ENCODE measurements at places on chromosomes 2 and 18. TPM values are rescaled to one million over a fixed set of nuclear protein-coding genes. Genes with fewer than 3 reads are reported as not detected.

GALNT14 gene
- total RNA-seq: 0.40 TPM

TEX44 gene
- not detected for total RNA-seq

ZRANB3 gene
- 7.9 TPM for total RNA-seq

LRRC30 gene
- total RNA-seq: not detected

GPR45 gene
- not detected for total RNA-seq

HDAC4 gene
- 33.0 TPM for total RNA-seq

CCDC121 gene
- total RNA-seq: 3.3 TPM

DNMT3A gene
- total RNA-seq: 67.0 TPM

LAMA3 gene
- total RNA-seq: 7.1 TPM

ITGAV gene
- total RNA-seq: 131 TPM

DCC gene
- total RNA-seq: not detected

AQP12B gene
- not detected for total RNA-seq

DYNAP gene
- not detected for total RNA-seq

C2orf66 gene
- total RNA-seq: 0.27 TPM

NGEF gene
- 0.22 TPM for total RNA-seq

FANCL gene
- total RNA-seq: 16.7 TPM

LHCGR gene
- total RNA-seq: not detected

GAL3ST2 gene
- total RNA-seq: not detected

C2orf72 gene
- 0.11 TPM for total RNA-seq

IL1RL2 gene
- 0.21 TPM for total RNA-seq

SERPINB11 gene
- not detected for total RNA-seq

EMX1 gene
- total RNA-seq: not detected

DTNA gene
- 15.3 TPM for total RNA-seq

FARSB gene
- total RNA-seq: 27.2 TPM
